Stimulated activated CD8-positive, alpha-beta memory T cell treated with anti-CD3 and anti-CD28 coated beads, Interleukin-4, amount 100 ng/mL, for 4 hours (primary cell): ENCODE measurements at places on chromosomes 16 and 17.

DNA sequence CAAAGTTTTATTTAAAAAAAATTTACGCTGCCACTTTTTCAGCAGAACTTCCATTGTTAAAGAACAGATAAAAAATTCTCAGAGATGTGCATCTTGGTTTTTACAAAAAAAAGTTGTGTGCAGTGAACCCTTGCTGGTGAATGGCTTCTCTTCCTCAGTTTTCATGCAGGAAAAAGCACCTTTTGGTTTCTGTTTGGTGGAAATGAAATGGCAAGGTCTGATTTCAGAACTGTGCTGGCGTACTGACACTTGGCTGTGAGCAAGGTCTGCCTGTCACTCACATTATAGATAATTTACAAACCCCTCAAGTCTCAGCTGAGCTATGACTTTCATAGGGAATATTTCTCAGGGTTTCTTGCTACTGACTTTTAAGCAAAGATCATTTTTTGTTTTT lies 5.7 kb upstream of the SALL1 start:
- DNase-seq = no peak

DNA sequence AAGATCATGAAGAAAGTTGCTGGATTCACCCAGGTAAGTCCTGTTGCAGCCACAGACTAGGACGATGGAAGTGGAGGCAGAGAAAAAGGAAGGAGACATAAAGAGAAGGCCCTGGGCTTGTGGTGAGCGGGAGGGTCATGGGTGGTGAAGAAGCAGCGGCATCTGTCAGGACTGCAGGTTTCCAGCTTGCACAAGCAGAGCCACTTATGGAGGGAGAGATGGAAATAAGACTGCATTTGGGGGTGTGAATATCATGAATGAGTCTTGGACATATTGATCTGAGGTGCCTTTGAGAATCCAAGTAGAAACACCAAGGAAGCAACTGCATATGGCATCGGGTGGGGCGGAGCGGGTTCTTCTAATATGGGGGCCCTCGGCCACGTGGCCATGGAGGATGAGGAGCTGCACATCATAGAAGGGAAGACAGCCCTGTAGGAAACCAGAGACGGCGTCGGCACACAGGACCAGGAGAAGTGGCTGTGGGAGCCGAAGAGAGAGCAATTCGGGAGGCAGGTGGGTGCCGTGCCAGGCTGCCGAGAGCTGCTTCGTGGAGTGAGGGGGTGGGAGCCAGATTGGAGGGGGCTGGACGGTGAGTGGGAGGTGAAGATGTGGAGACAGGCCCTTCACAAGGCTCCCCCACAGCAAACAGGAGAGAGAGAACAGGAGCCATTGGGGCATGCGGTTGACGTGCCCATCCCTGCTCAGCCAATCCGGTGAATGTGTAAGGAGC lies 243.5 kb downstream of the GSG1L start:
- DNase-seq = no peak

GRCh38 chr17:63707151-63707550 lies 7.2 kb upstream of the LIMD2 start:
- no peak for DNase-seq

GRCh38 chr16:69924777-69925191 lies 26.4 kb upstream of the CLEC18A start:
- DNase-seq = no peak

- DNase-seq = no peak
Measured at GRCh38 chr17:56822725-56823124, 11.0 kb downstream of the C17orf67 start.

- no peak for DNase-seq
Measured at GRCh38 chr17:82789051-82789592, 37.3 kb downstream of the TBCD start.

- DNase-seq = no peak
Measured at GRCh38 chr16:69927056-69927757, 23.9 kb upstream of the CLEC18A start.

GRCh38 chr16:84562174-84562815 lies 55.6 kb downstream of the COTL1 start:
- DNase-seq = no peak

DNA sequence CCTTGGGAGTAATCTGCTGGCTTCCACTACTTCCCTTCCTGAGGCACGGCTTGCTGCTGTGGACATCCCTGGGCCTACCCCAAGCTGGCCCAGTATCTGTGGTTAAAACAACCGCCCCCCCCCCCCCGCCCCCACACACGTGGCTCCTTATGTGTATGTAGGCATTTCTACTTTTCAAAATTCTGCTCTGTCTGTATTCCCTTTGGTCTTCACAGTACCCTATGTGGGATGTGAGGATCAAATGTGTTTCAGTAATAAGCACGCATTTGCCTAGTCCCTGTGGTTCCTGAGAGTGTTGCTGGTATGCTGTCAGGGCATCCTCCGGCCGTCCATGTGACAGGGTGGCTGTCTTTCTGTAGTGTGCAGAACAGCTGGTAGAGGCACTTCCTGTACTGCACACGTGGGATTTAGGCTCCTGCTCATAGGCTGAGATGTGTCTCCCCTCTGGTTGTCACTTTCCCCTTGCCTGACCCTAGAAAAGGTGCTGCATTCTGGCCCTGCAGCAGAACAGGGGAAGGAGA lies 2.2 kb downstream of the NT5M start:
- peak; percentile 14 for DNase-seq

- no peak for DNase-seq
Measured at GRCh38 chr17:10034719-10035475, 129.8 kb upstream of the RCVRN start.

- DNase-seq = no peak
Measured at GRCh38 chr17:17166446-17166845, 39.7 kb downstream of the PLD6 start.
